GDM1 (cell line): ENCODE measurements at places on chromosomes 7 and 10.

GRCh38 chr7:156148995-156149394, 336.7 kb upstream of the SHH start:
- no peak for DNase-seq

DNA sequence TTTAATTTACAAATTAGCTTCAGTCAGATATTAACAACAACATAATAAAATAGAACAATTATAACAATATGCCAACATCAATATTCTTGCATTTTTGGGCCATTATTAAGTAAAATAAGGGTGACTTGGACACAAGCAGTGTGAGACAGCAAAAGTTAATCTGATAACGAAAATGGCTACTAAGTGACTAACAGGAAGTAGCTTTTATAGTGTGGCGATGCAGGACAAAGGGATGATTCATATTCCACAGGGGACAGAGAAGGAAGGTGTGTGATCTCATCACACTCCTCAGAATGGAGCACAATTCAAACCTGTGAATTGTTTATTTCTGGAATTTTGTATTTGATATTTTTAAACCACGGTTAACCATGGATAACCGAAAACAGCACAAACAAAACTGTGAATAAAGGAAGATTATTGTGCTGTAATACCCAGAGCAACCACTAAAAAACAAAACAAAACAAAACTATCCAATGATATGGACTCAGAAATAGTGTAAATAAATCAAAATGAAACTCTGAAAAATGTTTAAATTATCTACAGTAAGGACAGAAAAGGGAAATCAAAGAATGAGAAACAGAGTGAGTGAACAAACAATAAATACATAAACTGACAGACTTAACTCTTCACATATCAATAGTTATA, 66.9 kb upstream of the TFEC start:
- DNase-seq = no peak

GRCh38 chr7:93148144-93148543, at the start of gene SAMD9L:
Gene SAMD9L (minus strand): TSS chr7:93148385. CDS start chr7:93135971, 12,414 bp downstream.
- DNase-seq = no peak

DNA sequence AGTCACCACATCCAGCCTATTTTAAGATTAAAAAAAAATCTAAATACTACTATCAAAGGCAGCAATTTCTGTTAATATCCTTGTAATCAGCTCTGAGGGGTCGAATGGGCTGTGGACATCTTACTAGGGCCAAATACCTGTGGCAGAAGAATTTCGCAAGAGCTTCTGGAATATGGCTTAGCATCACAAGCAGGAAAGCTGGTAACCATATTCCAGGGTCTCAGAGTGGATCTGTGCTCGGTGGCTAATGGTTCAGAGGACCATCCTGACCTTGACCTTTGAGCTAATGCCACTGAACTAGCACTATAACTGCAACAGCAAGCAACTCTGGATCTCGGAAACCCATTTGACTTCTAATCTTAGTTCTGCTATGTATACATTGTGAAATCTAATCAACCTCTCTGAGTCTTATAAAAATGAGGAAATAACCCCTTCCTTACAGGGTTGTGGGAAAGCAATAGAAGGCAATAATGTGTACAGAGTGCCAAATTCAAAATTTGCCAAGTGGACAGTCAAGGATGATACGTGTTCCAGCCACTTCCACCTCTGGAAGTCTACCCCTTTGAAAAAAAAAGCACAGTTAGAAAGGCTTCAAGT, 65.5 kb downstream of the CYP26A1 start:
- DNase-seq = no peak

DNA sequence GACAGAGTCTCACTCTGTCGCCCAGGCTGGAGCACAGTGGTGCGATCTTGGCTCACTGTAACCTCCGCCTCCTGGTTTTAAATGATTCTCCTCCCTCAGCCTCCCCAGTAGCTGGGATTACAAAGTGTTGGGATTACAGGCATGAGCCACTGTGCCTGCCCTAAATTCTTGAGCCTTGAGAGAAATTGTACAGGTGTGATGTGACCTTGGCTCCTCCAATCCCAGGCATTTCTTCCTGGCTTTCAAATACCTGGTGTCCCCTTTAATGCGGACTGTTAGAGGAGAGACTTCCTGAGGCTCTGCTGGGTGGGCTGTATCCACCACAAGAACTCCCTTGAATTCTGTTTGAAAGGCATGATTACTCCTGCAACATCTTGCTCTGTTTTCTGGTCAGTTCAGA, 15.0 kb downstream of the MORN4 start:
- no peak for DNase-seq
